ENCODE measurements at places on chromosomes 7 and 10.
A peak's percentile ranks its signal among the peaks of the same experiment; 100 is the strongest.

DNA sequence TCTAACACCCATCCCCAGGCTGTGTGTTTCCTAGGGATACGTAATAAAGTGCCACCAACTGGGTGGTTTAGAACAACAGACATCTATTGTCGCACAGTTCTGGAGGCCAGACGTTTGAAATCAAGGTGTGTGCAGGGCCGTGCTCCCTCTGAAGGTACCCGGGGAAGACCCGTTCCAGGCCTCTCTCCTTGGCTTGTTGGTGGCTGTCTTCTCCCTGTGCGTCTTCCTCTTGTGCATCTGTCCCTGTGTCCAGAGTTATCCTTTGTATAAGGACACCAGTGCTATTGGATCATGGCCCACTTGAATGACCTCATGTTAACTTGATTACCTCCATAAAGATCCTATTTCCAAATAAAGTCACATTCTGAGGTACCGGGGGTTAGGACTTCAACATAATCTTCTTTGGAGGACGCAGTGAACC, 15.6 kb downstream of the GRK5 start:
- DNase-seq, result no peak

DNA sequence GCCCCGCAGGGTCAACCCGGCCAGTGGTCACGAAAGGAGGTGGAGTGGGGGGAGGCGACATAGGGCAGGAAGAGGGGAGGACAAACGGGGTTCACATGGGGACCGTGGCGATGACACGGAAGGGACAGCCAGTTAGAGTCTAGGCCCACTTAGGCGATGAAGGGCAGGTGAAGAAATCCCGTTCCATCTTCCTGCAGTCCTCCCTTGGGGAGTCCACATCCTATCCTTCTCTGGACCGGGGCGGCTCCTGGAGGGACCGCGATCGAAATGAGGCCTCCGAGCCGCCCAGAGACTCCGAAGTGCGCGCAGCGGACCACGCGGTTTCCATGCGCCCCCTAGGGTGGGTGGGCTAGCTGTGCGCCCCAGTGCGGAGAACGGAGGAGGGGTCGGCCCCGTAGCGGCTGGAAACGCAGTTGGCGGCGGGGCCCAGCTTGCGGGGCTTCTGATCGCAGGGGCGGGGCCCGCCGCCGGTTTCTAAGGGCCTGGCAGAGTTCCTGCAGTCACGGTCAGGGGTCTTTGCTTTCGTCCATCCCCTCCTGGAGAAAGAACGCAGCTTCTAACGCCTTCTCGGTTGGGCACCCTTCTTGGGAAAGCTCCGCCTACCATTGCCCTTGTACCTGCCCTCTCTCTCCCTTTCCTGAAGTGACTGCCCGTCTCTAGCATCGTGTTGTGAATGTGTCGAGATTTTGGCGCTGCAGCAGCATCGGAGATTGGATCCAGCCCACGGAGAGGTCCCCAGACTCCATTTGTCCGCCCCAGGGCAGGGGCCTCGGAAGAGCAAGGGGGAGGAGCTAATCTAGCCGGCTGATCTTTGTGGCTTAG, 17.9 kb upstream of the TMEM225B start:
- no peak for DNase-seq

DNA sequence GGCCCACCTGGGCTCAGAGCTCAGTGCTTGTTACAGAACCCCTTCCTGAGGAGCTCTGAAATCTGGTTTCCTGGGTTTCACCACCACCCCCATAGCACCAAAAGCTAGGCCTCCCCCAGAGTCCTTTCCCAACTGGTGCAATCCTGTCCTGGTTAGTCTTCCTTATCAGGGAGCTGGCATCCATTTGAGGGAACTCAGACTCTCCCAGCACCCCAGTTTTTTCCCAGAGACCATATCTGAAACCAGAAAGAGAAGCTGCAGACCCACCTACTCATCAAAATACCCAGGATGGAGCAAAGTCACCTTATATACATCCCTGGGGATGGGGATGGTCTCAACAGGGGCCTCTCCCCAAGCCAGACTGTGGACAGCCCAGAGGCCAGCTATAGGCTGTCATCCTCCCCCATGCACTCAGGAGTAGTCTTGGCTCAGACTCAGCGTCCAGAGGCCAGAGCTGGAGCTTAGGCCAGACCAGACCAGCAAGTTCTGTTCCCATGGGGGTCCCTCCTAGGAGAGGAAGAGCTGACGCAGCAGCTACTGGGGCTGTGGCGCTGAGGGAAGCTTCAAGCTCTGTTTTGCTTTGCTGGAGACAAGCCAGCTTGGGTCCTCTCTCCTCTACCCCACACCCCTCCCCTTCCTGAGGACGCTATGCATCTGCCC, 3.0 kb downstream of the TBATA start:
- no peak for DNase-seq

GRCh38 chr10:110337906-110338305, 33.2 kb upstream of the SMNDC1 start:
- DNase-seq, result no peak

GRCh38 chr7:21076574-21076973, 289.9 kb upstream of the SP8 start:
- no peak for DNase-seq

DNA sequence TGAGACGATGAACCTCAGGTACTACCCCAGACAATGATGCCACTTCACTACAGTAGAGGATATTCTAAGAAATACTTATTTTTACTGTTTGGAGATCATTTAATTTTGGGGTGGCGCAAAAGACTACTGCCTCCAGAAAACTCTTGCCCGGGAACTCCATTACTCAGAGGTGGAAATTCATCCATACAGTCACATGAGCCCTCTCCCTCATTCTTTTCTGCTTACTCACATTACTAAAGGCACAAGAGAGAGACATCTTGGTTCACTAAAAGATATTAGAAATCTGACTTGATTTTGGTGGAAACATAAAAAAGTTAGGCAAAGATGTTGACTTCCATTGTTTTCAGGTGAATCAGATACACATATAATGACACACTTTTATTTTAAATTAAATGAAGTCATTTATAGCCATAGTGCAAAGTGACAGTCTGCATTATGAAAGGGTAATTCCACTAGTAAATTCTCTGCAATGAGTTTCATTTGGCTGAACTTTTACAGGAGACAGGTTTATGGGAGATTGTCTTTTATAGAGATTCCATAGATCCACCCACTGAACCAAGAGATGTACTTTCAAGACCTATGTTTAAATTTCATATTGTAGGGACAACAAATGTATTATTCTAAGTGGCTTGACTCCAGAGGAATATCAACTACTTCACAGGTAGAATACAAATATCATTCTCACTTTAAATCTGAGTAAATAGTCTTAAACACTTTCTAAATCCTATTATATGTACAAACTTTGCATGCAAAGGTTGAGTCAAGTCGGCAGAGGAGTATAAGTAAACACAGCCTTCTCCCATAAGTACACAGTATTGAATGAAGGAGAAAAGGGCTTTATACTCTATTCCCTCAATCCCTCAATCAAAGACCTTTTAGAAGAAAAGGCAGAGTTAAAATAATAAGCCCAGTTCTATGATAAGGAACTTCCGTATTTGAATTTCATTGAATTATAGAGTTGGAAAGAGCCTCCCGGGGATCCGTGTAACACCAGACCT, 18.8 kb downstream of the NEBL start:
- peak; percentile 74 for DNase-seq

- DNase-seq, result no peak
Observed at GRCh38 chr10:131982796-131983195, 1.1 kb upstream of the BNIP3 start.

- DNase-seq, result no peak
Observed at GRCh38 chr7:124919841-124920240, 9.8 kb downstream of the POT1 start.

GRCh38 chr7:75888464-75889222, 9.8 kb downstream of the RHBDD2 start:
- no peak for DNase-seq

- DNase-seq, result no peak
Observed at GRCh38 chr10:24333736-24334135, 124.8 kb downstream of the KIAA1217 start.

DNA sequence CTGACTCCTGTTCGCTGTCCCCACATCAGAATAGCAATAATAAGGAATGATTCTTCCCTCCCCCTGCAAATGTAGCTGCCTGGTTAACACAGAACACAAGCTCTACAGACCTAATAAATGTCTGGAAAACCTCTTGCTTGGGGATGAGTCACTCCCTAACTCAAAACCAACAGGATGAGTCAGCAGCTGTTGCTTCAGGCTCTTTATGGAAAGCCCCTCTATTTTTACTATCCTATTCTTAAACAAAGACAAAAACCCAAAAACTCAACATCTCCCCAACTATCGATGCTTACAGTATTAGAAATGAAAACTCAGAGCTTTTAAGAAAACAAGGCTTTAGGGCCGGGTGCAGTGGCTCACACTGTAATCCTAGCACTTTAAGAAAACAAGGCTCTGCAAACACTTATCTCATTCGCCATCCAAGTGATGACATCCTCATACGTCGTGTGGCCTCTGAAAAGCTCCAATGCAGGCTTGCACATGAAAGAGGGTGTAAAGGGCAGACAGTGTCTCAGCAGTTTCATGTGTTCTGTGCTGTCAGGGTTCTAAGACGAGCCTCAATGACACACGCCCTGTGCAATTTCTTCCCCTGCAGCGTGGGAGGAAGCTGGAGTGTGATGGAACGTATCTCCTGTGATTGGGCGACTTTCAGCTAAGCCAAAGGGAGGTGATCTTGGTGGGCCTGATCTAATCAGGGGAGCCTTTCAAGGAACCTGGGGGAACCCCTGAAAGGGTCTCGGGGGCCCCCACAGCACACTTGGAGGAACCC, 70.1 kb downstream of the AMZ1 start:
- DNase-seq, result peak; percentile 100

DNA sequence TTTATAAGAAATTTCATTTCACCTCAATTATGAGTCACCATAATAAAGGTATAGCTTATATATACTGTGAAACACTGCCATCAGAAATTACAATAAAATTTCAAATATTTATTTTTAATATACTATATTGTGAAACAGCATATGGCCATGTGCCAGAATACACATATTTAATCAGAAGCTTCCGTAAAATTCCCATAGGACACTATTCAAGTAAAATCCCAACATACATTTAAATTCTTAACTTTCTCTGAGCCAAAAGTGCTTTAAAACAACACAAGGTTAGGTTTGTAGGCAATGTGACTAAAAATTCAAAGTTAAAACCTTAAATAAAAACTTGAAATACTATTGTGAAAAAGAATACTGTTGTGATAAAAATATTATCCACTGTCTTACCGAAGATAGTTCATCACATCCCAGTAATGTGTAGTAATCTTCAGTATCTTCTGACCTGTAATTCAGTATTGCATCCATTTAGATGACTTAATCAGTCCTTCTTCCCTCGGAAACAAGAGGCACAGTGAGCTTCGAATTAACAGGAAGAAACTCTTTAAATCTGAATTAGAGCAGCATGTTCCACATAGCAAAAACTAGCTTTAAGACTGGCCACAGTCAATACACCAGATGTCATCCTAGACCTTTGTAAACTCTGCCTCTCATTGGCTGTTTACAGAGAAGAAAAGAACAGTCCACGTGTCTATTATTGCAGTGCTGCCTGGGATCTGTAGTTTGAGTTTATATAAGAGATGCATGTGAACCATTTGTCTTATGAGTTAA, at the start of gene DNAJC12:
Gene DNAJC12, minus strand, starts transcription at position 648 of the 774 bp plus-strand sequence. Its CDS starts 177 bp downstream, at position 471.
- DNase-seq, result peak; percentile 53

GRCh38 chr10:88415533-88416130, 167.5 kb downstream of the RNLS start:
- DNase-seq, result no peak

GRCh38 chr10:126387931-126388911, at the start of gene ADAM12:
Gene ADAM12 (minus strand): TSS chr10:126388477. CDS start chr10:126388145, 332 bp downstream.
- DNase-seq, result no peak

GRCh38 chr10:52313933-52314821, at the start of gene DKK1:
Gene DKK1 (plus strand): TSS chr10:52314281. CDS start chr10:52314435, 154 bp downstream.
- peak; percentile 96 for DNase-seq

DNA sequence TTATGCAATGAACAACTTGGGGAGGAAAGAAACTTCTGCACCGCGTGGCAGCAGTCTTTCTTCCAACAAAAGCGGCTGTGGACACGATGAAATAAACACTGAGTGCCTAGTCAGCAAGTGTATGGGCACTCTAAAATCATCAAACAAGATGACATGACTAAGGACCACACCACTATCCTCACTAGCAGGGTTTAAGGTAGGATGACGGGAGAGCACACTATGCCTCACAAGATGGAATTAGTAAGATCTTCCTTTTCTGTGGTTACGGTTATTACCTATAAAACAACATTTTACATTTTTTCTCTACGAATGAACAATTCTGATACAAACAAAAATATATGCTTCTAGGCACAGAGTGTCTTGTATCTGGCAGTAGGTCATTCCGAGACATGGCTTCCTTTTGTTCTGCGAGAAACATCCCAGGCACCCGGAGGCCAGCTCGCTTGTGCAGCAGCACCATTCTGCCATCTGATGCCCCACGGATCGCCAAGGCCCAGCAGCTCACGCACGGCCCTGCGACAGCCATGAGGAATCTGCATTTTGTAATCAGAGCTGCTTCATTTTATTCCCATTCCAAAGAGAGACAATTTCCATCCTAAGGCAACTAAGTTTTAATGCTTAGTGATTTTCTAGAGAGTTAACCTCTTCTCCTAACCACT, 54.1 kb upstream of the NCAPG2 start:
- DNase-seq, result no peak

GRCh38 chr10:61951144-61951483, 49.6 kb downstream of the ARID5B start:
- DNase-seq, result no peak

DNA sequence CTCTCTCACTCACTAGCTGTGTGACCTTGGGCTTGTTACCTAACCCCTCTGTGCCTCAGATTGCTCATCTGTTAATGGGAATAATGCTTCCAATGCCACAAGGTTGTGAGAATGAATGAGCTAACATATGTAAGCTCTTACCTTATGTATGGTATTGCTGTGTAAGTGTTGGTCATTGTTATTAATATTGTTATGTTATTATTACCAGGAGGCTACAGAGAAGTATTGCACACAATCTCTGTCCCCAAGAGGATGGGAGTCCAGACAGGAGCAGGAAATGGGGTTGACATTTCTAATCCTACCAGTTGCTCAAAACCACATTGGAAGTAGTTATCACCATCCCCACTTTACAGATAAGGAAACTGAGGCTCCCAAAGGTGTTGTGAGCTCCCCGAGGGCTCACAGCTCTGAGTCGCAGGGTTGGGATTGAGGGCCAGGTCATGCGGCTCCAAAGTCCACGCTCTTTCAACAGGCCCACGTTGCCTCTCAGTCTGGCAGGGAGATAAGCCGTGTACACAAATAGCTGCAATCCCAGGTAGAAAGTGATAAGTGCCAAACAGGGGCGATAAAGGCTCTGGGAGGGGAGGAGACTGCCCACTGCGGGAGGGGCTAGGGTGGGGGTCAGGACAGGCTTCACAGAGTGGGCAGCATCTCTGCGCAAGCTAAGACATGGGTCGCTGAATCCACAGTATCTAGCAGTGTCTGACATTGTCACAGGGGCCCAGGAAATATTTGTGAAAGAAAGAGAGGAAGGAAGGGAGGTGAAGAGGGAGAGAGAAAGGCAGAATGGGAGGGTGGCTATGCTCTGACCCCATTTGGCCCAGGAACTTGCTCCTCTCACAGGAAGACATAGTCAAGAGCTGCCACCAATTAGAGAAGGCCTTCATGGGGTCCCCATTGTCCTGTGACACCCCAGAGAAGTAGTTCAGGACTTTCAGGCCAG, 9.6 kb upstream of the ZMIZ1 start:
- no peak for DNase-seq

- DNase-seq, result no peak
Observed at GRCh38 chr7:137073571-137074325, 205.3 kb downstream of the CHRM2 start.

- DNase-seq, result no peak
Observed at GRCh38 chr10:59820471-59820870, 67.2 kb upstream of the MRLN start.

- DNase-seq, result no peak
Observed at GRCh38 chr10:129870474-129870757, 93.7 kb downstream of the EBF3 start.

GRCh38 chr10:93993414-93993781, 333 bp upstream of the PLCE1 start:
- no peak for DNase-seq

- no peak for DNase-seq
Observed at GRCh38 chr7:106108991-106109390, 3.1 kb downstream of the SYPL1 start.

Measured in A172 (cell line).